Neuronal stem cell (in vitro differentiated cells): ENCODE measurements at places on chromosomes 12 and 14.

- DNase-seq = no peak
These were observed 28.1 kb upstream of the CD163L1 start for GRCh38 chr12:7472060-7472459.

DNA sequence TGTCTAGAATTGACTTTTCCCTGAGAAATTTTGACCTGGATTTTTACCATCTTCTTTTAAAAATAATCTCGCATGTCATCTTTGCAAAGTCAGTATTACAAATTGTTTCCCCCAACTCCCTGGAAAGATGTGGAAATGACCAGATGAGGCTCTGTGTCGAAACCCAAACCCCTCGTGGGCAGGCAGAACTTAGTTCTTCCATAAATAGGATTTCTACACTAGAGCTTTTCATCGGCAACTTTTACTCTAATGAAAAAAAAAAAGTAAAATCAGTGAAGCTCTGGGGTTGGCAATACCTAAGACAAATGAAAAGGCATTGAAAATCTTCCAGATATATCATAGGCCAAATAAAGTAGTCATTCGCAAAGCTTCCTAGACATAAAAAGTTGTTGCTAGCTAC is 17.0 kb downstream of the SSPN start:
- no peak for DNase-seq

- DNase-seq = no peak
These were observed 47.6 kb downstream of the TRAF3 start for GRCh38 chr14:102824832-102825231.

DNA sequence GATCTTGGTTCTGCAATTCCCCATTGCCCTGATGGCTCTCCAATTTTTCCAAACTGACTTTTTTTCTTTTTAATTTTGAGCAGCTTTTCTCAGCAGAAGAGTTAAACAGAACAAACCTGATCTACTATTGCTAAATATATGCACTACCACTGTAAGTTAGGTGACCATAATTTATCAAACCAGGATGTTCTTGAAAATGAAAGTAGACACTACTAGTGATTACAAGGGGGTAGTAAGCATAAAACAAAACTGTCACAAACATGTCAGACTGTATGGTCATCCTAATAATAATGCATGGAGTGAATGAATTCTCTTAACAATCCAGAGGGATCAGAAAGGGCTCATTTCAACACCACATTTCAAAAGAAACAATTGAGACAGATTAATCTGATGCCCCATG is 183.0 kb upstream of the FOXN3 start:
- DNase-seq = no peak

- no peak for DNase-seq
These were observed 35.5 kb downstream of the CCDC92 start for GRCh38 chr12:123936956-123937706.

GRCh38 chr12:54680374-54680773 is 32.2 kb upstream of the DCD start:
- DNase-seq = no peak
